GM04504 (cell line): ENCODE measurements at places on chromosomes 3 and 15.

DNA sequence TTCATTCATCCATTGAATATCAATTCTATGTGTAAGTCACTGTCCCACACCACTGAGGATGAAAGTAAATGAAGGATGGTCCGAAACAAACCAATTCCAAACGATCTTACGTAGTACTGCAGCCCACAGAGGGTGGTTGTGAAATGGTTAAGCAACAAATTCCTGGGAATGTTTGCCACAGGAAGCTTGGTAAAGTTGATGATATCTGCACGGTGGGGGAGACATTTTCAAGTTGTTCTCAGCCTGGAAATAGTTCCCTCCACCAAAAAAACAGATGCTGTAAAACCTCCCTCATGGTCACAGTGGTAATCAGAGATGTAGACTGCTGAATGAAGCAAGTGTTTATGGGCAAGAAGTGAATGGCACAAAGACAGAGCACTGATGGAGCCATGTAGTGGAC, 35.9 kb upstream of the BNC1 start:
- DNase-seq = peak; percentile 32

DNA sequence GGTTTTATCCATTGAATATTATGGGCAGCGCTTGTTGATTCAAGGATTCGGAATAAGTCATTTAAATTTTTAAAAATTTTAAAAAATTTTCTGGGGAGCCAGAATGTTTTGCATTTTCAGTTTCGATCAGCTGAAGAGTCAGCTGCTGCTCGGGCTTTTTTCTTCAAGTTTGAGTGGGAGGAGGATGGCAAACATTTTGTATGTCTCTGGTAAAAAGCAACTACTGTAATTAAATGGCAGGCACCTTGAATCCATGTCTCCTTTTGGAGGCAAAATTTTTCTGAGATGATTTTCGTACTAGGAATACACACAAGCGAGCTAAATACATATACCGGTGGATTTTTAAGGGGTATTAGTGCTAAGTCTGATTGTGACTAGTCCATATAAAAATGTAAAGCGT, 612 bp downstream of the C3orf38 start:
- no peak for DNase-seq

DNA sequence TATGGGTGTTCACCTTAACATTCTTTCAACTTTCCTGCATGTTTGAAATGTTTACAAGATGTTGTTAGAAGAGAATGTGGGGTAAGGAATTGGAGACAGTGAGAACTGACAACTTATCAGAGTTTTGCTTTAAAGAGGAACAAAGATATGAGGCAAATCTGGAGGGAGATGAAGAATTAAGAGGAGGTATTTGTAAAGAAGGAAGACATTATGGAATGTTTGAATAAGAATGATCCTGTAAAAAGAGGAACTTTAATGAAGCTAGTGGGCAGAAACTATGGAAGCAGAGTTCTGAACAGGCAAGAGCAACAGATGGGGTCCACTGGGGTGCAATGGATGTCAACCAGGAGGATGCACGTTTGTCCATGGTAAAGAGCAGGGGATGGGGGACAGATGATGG, 27.7 kb downstream of the PLD1 start:
- no peak for DNase-seq

DNA sequence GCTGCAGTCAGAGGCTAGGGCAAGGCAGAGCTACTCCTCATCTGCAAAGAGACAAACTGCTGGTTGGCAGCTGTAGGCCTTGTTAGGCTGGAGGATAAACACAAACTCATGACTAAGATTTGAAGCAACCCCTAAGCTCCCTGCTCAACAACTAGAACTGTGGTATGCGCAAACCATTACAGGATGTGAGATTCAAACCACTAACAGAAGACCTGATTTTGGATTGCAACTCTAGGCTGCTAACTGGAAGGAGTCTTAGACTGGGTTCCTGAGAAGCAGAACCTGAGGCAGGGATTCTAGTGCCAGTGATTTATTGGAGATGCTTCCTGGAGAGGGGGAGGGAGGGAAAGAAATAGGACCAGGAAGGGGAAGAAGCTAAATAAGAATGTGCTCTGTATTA, 22.5 kb downstream of the CCR4 start:
- DNase-seq = no peak

DNA sequence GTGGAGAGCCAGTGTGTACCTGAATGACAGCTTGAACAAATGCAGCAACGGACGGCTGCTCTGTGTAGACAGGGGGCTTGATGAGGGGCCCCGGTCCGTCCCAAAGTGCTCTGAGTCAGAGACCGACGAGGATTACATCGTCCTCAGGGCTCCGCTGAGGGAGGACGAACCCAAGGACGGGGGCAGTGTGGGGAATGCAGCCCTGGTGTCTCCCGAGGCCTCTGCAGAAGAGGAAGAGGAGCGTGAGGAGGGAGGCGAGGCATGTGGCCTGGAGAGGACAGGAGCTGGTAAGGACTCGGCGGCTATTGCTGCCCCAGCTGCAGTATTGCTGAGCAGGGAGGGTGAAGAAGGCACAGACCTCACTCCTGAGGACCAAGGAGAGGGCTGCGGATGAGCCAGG, 54.4 kb upstream of the WNT7A start:
- DNase-seq = no peak

GRCh38 chr3:74591946-74592345, 22.5 kb downstream of the CNTN3 start:
- no peak for DNase-seq

DNA sequence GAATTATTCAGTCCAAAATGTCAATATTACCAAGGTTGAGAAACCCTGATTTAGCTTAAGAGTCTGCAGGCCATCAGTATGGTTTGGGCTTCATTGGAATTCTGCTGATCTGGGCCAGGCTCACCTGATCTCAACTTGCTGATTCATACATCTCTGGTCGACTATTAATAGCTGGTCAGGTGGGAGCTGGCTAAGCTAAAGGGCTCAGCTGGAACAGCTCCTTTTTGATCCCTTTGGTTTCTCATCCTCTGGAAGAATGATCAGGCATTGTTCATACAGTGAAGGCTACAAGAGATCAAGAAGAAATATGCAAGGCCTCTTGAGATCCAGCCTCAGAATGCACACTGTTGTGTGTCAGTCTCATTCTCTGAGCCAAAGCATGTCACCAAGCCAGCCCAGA, 123.3 kb upstream of the MME start:
- no peak for DNase-seq

DNA sequence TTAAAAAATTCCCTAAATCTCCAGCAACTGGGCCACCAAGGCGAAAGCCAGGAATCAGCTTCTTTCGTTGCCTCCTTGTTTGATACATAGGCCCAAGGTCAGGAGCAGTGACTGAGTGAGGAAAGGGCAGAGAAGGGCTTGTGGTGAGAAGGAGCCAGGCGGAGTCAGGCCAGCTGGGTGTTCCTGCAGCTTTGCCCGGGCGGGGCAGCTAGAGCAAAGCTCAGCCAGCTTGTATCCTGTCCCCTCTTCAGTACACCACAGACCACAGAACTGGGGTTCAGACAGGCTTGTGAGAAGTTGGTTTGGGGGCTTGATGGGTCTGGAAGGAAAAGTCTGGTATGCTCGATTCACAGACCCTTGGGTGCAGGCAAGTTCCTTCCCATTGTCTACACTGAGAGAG, 52.6 kb downstream of the CCK start:
- no peak for DNase-seq

GRCh38 chr3:35335703-35336102, 303.6 kb upstream of the ARPP21 start:
- DNase-seq = no peak

- DNase-seq = no peak
Measured at GRCh38 chr15:95902606-95903005, 427.9 kb upstream of the NR2F2 start.

DNA sequence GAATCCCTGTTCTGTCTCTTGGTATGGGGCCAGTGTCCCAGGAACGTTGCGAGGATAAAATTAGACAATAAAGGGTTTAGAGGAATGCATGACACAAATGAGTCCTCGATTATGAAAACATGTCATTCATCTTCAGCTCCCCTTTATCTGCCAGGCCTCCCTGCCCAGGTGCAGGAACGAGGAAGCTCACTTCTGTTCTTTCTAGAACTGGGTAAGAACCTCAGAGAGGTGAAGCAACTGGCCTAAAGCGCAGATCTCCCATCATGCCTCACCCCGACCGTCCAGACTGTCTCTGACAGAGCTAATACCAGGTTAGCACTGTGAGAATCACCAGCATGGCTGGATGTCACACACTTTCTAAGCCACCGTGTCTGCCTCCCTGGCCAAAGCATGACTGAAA, 1.5 kb upstream of the ITIH1 start:
- DNase-seq = no peak

DNA sequence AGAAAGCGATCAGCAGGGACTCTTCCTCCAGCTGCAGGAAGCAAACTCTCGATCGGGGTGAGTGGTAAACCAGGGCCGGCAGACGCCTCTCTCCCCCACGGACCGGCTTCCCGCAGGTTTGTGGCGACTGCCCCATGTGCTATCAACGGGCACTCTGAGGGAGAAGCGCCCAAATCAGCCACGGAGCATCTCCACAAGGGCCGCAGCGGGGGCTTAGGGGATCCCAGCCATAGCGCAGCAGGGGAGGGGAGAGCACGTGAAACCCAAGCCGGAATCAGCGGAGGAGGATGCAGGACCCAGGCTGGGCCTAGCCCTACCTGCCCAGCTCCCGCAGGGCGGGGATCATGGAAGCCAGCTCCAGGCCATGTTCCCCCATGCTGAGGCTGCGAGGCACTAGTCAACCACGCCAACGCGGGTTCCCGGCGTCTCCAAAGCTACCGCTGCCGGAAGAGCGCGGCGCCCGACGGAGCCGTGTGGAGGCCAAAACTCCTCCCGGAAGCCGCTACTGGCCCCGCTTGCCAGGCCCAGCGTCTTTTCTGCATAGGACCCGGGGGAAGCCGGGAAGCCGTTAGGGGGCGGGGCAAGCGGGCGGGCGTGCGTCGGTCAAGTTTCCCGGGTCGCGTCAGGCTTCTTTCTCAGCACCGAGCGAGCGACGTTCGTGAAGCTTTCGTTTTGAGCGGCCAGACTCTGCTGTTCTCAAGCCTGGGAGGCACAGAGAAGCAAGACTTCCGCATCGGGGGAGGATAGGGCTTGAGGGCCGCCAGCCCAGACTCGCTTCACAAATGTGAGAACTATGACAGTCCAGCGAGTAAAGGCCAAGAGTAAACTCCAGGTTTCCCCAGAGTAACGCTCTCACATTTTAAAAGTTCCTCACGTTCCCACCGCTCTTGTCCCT, at the start of gene ATR:
Gene ATR, minus strand, starts transcription at position 405 of the 895 bp plus-strand sequence. Its CDS starts 29 bp downstream, at position 376.
- peak; percentile 93 for DNase-seq

- no peak for DNase-seq
Measured at GRCh38 chr3:8548502-8549275, 47.1 kb downstream of the LMCD1 start.

GRCh38 chr15:51007131-51007666, 87.5 kb downstream of the TNFAIP8L3 start:
- no peak for DNase-seq

DNA sequence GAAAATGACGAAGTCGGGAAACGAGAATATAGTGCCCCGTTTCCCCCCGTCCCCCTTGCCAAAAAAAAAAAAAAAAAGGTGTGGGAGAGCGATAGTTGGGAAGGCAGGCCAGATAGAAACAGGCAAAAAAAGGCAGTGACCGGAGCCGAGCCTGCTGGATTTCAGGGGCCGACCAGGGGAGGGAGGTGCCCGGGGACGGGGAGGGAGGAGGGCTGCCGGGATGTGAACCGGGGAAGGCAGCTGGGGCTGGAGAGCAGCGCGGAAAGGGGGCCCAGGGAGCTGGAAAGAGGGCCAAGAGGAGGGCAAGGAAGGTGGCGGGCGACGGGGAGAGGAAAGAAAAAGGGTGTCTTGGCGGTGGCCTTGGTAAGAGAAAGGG, 837 bp downstream of the LRRN1 start:
- DNase-seq = no peak

GRCh38 chr15:73284090-73284716, 84.6 kb downstream of the HCN4 start:
- DNase-seq = no peak

DNA sequence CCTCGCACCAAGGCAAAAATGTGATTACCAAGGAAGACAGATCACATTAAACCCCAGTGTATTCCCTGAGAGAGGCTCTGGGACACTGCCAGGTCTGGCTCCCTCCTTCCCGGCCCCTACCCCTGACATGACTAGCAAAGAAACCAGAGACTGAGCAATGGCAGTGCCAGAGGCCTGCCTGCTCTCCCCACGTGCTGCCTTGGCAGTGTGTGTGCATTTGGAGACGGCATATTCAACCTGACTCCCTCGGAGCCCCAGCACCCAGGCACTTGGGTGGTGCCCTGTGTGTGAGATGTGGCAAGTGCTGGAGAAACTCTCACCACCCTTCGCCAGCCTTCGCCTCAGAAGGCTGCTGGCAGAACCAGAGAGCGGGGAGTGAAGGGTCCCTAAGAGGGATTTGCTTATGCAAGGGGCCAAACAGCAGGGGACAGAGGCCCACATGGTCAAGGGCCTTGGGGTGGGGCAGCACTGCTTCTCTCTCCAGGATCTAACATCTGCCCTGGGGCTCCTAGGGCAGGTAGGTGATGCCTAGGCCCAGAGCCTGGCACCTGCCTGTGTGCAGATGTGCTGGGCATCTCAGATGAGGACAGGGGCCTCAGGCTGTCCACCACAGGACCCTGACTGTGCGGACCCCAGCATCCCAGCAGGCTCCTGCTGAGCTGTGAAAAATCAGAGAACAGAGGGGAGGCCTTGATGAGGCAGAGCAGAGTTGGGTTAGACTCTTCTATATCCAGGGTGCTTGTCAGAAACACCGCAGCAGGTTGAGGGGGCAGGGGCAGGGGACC, 23.6 kb upstream of the PLXNA1 start:
- DNase-seq = no peak

DNA sequence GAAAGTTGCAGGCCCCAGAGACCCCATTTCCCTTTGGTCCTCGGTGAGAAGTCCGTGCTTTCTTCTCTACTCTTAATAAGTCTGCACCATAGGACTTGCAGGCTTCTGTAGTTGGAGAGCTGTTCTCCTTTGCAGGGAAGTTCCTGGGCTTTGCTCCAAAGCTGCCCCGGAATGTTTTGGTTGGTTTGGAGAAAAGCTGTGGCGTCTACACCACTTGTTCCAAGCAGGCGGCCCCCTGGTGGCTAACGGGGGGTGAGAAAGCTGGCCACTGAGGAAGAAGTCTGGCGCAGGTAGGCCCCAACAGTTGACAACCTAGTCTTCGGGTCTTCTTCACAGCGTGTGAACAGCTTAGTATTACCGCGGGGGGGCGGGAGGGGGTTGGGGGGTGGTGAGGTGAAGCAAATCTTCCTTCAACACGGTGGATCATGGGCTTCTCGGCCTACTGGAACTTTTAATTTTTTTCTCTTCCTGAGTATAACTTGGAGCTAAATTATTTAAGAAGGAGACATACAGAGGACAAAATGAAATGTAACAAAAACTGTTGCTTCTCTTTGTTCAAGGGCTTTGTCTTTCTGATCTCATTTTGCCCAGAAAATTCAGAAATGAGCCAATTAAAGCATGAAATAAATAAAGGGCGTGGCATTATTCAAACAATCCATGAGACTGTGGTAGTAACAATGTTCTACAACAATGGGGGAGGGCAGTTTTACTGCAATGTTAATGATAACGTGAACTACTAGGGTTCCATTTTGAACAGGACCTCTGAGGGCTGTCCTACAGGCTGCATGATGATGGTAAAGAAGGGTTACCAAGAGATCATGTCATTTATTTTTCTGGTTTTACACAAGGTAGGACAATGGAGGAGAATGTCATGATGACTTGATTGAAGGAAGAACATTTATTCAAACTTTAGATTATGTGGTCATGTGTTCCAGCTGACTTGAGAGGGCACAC, 2.2 kb upstream of the THRB start:
- DNase-seq = no peak
